Epithelial cell of alveolus of lung (primary cell): ENCODE measurements at places on chromosomes 4 and X. TPM values are rescaled to one million over a fixed set of nuclear protein-coding genes. Genes with fewer than 3 reads are reported as not detected.

RIBC1 gene
- 0.65 and 1.4 TPM in 2 replicates for total RNA-seq

NKX3-2 gene
- 0.39 and 0.48 TPM in 2 replicates for total RNA-seq

MAMLD1 gene
- total RNA-seq, result 1.2 and 2.0 TPM in 2 replicates

CISD2 gene
- total RNA-seq, result 20.0 and 27.9 TPM in 2 replicates

ZNF711 gene
- total RNA-seq, result 1.9 and 4.0 TPM in 2 replicates

MID2 gene
- total RNA-seq, result 6.4 and 22.1 TPM in 2 replicates

NR0B1 gene
- 0.13 and 0.16 TPM in 2 replicates for total RNA-seq
